ENCODE measurements at places on chromosomes 2 and 18. TPM values are rescaled to one million over a fixed set of nuclear protein-coding genes. Genes with fewer than 3 reads are reported as not detected.

SULT1C4 gene
- 76.7 TPM for total RNA-seq

FSHR gene
- total RNA-seq = not detected

ARHGAP25 gene
- 14.3 TPM for total RNA-seq

CD8B gene
- total RNA-seq = not detected

IL18R1 gene
- 1.4 TPM for total RNA-seq

PAX8 gene
- total RNA-seq = 0.68 TPM

GLI2 gene
- total RNA-seq = not detected

SERPINE2 gene
- 2.3 TPM for total RNA-seq

RAD51AP2 gene
- total RNA-seq = not detected

LOXHD1 gene
- 0.05 TPM for total RNA-seq

LINC00305 gene
- not detected for total RNA-seq

RGPD4 gene
- total RNA-seq = not detected

ALKAL2 gene
- total RNA-seq = not detected

DCC gene
- total RNA-seq = not detected

TMEM198 gene
- not detected for total RNA-seq

DNAH7 gene
- total RNA-seq = 0.09 TPM

LRRFIP1 gene
- 305 TPM for total RNA-seq

GAD1 gene
- not detected for total RNA-seq

Measured in dermis blood vessel endothelial cell (primary cell).